ENCODE measurements at places on chromosomes 2 and 18.
A peak's percentile ranks its signal among the peaks of the same experiment; 100 is the strongest.

DNA sequence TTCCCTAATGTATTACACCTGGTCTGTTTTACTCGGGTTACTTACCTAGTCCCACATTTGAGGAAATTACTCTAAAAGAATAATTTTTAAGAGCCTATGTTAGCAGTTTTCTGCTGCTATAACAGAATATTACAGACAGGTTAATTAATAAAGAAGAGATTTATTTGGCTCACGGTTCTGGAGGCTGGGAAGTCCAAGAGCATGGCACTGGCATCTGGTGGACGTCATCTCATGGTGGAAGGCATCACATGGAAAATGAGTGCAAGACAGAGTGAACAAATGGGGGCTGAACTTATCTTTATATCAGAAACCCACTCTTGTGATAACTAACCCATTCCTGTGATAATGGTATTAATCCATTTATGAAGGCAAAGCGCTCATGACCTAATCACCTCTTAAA, 12.8 kb upstream of the GLS start:
- no peak for DNase-seq

- no peak for DNase-seq
Measured at GRCh38 chr18:49934457-49934856, 121.1 kb upstream of the ACAA2 start.

GRCh38 chr2:23711979-23712755, 214.8 kb downstream of the ATAD2B start:
- no peak for DNase-seq

- no peak for DNase-seq
Measured at GRCh38 chr2:120463527-120463926, 117.6 kb downstream of the INHBB start.

- DNase-seq = no peak
Measured at GRCh38 chr2:152396763-152397162, 61.8 kb downstream of the FMNL2 start.

GRCh38 chr2:54655046-54655809, 68.2 kb upstream of the EML6 start:
- no peak for DNase-seq

DNA sequence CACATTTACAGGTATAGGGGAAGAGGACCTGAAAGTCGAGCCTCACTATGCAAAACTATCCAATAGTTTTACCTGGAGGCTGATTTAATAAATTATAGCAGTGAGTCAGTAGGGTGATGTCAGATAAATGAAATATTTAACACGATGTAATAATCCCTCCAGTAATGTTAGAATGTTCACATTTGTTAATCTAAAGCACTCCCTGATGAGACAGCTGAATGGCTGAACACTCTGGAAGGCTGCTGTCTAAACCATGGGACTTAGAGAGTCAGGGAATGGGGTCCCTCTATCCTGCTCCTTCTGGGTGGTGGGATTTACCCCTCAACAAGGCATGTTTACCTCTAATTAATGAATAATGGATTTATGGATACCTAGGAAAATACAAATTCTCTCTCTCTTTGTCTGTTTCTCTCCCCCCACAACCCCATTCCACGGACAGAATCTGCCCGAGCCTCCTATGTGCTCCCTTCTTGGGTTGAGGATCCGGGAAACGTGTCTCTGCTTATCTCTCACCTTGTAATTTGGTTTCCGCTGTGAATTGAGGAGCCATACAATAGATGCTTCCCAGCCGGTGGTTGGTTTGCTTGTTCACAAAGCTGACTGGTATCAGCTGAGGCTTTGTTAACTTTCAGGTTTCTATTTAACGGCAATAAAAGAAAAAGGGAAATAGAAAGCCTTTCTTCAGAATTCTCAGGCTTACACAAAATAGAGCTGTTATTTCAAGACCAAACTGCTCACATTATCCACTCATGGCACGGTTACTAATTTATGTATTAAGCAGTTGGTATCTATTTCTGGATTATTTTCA, 25.9 kb downstream of the LRRC30 start:
- no peak for DNase-seq

GRCh38 chr2:204272089-204272488, 273.2 kb upstream of the PARD3B start:
- no peak for DNase-seq

GRCh38 chr18:44826418-44827259, 146.0 kb downstream of the SETBP1 start:
- no peak for DNase-seq

DNA sequence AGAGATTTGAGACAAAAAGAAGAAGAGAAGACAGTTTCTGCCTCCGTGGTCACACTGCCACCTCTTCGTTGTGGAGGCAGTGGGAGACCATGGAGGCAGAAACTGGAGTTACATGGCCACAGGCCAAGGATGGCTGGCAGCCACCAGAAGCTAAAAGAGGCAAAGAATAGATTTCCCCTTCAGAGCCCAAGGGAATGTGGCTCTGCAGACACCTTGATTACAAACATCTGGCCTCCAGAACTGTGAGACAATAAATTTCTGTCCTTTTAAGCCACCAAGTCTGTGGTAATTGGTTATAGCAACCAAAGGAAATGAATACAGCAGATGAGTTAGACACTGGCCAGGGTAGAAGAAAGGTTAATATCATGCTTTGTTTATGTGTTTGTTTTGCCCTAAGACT, 420.4 kb upstream of the LYPD1 start:
- no peak for DNase-seq

DNA sequence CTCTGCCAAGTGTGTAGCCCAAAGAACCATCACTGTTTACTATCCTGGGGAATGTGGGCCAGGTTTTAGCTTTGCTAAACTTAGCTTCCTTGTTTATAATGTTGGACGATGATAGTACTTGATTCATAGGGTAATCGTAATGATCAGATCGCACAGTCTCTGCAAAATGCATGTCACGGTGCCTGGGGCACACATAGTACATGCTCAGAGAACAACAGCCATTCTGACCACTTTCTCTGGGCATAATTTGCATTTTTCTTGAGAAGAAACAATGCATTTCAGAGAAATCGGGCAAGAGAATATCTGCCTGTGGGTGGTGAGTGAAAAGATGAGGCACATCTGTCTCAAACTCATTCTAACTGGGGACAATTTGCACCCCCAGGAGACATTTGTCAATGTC, 16.3 kb downstream of the ACKR3 start:
- no peak for DNase-seq

- DNase-seq = no peak
Measured at GRCh38 chr2:109479804-109480203, 134.0 kb downstream of the SEPTIN10 start.

DNA sequence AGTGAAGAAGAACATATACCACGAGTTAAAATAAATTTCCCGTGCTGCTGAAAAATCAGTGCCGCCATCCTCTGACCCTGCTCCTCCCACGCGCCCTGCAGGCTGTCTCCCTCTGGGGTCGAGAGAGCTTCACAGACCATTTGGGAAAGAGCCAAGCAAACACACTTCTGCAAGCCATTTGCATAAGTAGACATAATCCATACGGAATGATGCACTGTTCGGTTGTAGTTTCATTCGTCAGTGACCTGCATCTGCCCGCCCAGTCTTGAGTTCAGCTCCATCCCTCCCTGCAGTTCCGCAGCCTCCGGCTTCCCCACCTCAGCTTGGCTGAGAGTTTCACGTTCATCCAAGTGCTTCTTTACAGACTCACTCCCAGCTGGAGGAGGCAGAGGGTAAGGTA, 69.6 kb downstream of the TRAPPC12 start:
- DNase-seq = no peak

- DNase-seq = no peak
Measured at GRCh38 chr2:97761192-97761591, 47.8 kb downstream of the ZAP70 start.

DNA sequence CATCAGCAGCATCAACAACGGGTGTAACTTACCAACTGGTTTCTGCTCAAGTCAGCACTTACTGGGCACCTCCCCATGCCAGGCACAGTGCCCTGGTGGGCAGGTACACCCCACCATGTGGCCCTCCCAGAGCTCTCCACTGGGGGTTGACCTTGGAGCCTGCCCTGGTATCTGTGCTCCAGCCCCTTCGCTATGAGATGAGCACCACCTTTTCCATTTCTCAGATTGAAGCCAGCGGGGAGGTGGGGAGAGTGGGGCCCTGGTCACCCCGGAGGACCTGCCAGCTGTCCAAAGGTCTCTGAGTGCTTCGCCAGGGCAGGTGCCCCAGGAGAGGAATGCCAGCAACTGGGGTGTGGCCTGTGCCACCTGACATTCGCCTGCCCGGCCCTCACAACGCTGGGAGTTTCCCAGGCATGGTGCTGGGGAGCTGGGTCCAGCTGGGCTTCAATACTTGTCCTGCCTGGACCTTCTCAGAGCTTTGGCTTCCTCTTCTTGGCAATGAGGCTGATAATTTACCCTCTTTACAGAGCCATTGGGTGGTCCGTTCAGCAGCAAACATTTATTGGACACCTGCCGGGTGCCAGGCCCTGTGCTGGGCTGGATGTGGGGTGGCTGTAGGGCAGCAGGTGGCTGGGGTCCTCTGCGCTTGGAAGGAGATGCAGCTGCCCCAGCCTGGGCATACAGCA, 5.9 kb upstream of the ZAP70 start:
- DNase-seq = no peak

DNA sequence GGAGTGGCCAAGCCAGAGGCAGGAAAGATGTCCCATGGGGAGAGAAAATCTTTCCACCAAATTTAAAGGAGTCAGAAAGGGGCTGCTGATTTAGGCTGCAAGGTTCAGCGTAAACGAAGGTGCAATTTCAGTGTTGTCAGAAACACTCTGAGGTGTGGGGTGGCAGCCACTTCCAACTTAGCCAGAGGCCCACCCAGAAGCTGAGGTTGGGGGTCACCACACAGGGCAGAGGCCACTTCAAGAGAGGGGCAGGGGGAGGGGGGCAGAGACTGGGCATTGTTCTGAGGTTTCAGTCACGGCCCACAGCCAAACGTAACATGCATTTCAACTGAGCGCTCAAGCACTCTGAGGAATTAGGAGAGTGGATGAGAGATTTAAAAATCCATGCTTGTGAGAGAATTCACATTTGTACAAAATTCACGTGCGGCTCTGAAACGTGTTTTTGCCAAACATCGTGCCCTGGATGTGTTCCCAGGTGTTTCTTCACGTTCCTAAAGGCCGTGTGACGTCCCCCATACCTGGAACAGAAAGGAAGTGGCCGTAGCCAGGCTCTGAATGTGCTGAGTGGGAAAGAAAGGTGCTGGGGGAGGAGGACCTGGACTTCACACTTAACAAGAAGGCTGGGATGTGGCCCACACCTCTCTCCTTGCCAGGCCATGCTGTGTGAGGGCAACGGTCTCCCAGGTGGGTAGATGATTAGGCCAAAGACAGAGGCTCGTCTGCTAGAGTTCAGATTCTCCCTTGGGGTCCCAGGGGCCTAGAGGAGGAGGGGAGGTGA, 19.5 kb upstream of the BOK start:
- no peak for DNase-seq

- peak; percentile 38 for DNase-seq
Measured at GRCh38 chr2:159904959-159905305, 106.9 kb upstream of the CD302 start.

DNA sequence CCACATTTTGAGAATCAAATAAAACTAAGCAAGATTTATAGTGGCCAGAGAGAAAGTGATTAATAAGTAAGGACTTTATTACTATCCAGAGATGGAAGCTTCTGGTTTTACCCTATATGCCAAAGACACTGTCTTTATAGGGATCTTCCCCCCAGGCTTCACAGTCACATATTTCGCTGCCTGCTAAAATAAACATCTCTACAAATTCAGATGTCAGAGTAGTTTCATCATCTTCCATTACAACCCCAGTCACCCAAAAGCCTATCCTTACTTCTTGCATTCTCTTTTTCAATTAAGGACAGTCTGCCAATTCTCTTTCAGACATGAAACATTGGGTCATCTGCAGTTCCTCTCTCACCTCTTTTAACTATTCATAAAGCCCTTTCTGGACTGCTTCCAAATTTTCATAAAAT, 28.3 kb downstream of the CREB1 start:
- DNase-seq = no peak

DNA sequence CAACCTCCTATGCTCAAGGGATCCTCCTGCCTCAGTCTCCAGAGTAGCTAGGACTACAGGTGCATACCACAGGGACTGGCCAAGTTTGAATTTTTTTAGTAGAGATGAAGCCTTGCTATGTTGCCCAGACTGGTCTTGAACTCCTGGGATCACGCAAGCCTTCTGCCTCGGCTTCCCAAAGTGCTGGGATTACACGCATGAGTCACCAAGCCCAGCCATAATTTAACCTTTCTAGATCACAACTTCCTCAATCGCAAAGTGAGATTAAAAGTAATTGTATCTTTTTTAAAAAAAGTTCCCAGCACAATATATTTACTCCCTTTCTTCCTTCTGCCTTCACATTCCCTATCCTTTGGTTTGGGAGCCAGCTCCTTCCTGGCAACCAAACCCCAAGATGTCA, 5.8 kb upstream of the PPP1CB start:
- no peak for DNase-seq

- DNase-seq = peak; percentile 17
Measured at GRCh38 chr2:101983486-101983885, 8.3 kb upstream of the IL1R2 start.

GRCh38 chr18:49500201-49500921, 13.3 kb upstream of the C18orf32 start:
- no peak for DNase-seq

- DNase-seq = no peak
Measured at GRCh38 chr2:101823347-101823791, 125.9 kb downstream of the MAP4K4 start.

DNA sequence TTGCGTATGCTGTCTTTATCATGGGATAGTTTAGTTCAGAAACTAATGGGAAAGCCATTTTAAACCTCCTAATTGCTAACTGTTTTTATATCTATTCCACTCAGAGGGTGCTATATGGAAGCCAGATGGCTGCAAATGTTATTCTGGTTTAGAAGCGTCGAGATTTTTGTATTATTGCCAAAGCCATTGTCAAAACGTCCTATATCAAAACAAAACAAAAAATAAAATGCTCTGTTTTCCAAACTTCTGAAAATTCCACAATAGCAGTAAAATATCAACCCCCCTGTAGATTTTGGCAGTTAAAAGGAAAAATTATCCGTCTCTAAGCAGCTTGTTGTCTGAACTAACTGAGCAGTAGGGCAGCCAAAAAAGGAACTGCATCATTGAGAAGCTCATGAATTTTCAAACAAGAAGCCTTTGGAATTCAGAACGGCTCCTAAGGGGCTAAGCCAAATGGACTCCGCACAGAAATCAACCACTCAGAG, 195.4 kb upstream of the CWC22 start:
- no peak for DNase-seq

- no peak for DNase-seq
Measured at GRCh38 chr2:188785490-188785889, 188.7 kb upstream of the COL3A1 start.

DNA sequence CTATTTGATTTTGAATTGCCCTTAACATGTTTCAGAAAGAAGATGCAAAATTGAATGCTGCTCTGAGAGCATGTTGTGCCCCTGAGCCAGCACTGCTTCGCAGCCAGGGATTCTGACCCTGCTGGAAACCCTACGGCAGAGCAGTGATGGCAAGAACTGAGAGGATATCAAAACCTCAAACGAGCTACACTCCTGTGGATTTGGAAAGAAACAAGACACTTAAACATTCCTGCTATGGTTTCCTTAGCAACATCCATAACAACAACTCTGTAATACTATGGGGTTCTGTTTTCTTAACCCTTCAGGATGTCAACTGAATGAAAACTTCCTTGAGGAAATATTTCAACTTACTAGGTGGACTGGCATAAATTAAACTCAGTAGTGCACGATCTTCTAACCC, 649.1 kb downstream of the NYAP2 start:
- no peak for DNase-seq

Data from hypothalamus (tissue), 51 donors.